ENCODE measurements at places on chromosomes 5 and 9. TPM values are rescaled to one million over a fixed set of nuclear protein-coding genes. Genes with fewer than 3 reads are reported as not detected.

The ABCA1 gene
- total RNA-seq = 8.4 TPM

The GRM6 gene
- total RNA-seq = not detected

The ZNF300 gene
- 20.0 TPM for total RNA-seq

The SLC6A3 gene
- not detected for total RNA-seq

The LAMC3 gene
- 1.5 TPM for total RNA-seq

The TAF1L gene
- total RNA-seq = 0.04 TPM

The IL6ST gene
- total RNA-seq = 60.1 TPM

The FNBP1 gene
- total RNA-seq = 35.8 TPM

The CCDC192 gene
- total RNA-seq = 0.27 TPM

The MOCS2 gene
- 40.6 TPM for total RNA-seq

The OR1Q1 gene
- total RNA-seq = not detected

The ELOVL7 gene
- total RNA-seq = 0.45 TPM

The NR5A1 gene
- total RNA-seq = 0.08 TPM

The SPINK1 gene
- not detected for total RNA-seq

The PIP5KL1 gene
- 2.7 TPM for total RNA-seq

The SLC36A2 gene
- total RNA-seq = not detected

The LCN15 gene
- total RNA-seq = not detected

The DIPK1B gene
- 12.7 TPM for total RNA-seq

All from A375 (cell line).